ENCODE measurements at places on chromosomes 4 and X.
A peak's percentile ranks its signal among the peaks of the same experiment; 100 is the strongest.

- no peak for DNase-seq
Observed at GRCh38 chr4:18155067-18156041, 133.8 kb upstream of the LCORL start.

- DNase-seq = no peak
Observed at GRCh38 chrX:9355739-9356138, 109.1 kb upstream of the TBL1X start.

DNA sequence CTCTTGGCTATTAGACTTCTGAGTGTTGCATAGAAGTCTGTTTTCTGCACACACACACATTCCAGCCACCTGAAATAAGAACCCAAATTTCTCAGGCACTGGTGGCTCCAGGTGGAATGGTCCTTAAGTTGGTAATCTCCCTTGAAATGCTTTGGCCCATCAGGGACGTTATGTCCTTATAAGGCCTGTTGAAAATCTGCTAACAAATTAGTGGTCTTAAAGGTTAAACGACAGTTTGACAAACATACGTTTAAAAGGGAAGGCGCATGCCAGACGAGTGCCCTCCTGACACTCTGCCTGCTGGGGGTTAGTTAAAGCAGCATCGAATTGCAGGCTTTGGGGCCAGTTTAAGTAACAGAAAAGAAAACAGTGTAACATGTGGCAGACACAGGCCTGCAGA lies 125.0 kb downstream of the TBX22 start:
- DNase-seq = no peak

DNA sequence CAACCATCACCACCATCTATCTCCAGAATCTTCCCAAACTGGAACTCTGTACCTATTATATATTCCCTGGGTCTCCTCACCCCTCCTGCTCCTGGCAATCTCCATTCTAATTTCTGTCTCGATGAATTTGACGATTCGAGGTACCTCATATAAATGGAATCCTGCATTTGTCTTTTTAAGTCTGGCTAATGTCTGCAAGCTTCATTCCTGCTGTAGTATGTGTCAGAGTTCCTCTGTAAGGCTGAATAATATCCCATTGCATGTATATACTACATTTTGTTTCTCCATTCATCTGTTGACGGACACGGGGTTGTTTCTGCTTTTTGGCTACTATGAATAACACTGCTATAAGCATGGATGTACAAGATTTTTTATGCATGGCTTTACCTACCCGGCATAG lies 19.5 kb downstream of the PRKG2 start:
- DNase-seq = no peak

GRCh38 chr4:25090516-25090915 lies 59.8 kb upstream of the LGI2 start:
- DNase-seq = no peak

GRCh38 chr4:29972121-29972520 lies 748.0 kb upstream of the PCDH7 start:
- no peak for DNase-seq

DNA sequence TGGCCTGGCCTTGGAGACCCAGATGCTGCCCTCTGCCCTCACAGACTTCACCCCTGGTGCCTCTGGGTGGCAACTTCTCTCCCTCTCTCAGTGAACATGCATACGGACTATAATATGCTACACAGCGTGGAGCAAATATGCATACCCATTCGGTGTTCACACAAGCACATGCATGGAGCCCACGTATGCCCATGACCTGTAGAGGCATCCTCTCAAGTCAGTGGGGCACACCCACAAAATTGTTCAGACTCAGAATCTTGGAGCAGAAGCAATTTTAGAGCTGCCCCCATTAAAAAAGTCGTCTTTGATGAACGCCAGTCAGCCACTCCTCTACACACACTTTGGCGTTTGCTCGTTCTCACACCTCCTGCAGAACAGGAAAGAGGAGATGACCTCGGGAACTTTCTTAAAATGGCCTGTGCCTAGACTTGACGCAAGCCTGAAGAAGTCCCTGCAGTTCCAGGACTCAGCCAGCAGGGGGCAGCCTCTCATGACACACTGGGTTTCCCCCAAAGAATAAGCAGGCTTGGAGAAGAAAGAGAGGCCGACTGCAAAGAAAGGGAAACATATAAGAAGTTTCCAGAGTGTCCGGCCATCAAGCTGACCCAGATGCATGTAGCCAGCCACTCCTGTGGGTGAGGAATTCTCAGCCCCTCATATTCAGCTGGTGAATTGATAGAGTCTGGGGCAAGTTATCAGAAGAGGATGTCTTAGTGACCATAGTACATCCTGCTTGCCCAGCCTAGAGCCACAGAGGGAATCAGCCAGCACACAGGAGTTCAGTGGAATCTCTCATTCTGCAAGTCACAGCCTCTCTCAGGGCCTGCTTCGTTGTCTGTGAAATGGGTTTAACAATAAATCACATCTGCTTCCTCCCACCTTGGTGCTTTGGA lies 17.3 kb downstream of the APLN start:
- peak; percentile 51 for DNase-seq

GRCh38 chrX:119648421-119648775 lies 42.2 kb upstream of the NKRF start:
- no peak for DNase-seq

DNA sequence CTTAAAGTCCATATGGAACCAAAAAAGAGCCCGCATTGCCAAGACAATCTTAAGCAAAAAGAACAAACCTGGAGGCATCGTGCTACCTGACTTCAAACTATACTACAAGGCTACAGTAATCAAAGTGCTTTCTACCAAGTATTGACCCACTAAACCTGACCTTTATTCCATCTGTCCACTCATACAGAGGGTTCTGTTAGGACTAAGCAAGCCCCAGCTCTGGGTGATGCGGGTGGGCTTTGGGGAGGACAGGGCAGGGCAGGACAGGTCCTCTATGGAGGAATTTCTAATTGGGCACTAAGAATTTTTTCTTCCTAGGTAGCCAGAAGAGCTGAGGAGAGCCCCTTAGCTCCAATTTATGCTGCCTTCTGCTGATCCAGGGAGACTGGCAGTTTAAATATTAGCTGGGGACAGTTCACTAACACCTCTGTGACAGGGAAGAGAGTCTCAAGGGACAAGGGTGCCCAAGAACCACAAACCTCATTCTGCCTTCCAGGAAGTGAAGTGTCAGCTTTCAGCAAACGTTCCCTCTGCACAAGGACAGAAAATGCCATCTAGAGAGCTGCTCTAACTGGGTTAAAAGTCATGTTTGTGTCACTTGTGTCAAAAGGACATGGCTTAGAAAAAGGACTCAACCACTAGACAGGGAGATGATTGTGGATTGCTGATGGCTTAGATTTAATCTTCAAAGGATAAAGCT lies 143.2 kb downstream of the KIT start:
- DNase-seq = no peak

DNA sequence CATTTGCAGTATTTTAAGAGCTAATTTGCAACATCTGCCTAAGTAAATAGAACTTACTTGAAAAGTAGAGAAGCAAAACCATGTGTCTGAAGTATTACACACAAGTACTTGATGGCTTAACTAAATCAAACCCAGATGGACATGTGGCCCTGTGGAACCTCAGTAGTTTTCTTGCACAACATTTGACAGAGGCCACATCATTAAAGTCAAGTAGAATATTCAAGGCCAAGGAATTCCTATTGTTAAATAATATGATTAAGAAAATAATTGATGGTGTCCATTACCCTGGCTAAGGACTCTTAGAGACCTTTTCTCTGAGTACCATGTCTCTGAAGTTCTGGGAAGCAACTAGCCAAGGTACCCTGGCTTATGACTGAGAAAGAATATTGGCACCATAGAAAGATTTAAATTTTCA lies 135.4 kb upstream of the OTUD4 start:
- no peak for DNase-seq

Measured in NCI-H1092 (cell line).